ENCODE measurements at places on chromosomes 5 and 9.
A peak's percentile ranks its signal among the peaks of the same experiment; 100 is the strongest.

- H3K36me3 ChIP-seq, result no peaks in the 10 kb centered on the region
- no peak overlapping the region for H3K27ac ChIP-seq
- no peak for DNase-seq
- no peaks in the 10 kb centered on the region for H3K4me1 ChIP-seq
Measured at GRCh38 chr5:99651298-99651697, 722.5 kb upstream of the CHD1 start.

DNA sequence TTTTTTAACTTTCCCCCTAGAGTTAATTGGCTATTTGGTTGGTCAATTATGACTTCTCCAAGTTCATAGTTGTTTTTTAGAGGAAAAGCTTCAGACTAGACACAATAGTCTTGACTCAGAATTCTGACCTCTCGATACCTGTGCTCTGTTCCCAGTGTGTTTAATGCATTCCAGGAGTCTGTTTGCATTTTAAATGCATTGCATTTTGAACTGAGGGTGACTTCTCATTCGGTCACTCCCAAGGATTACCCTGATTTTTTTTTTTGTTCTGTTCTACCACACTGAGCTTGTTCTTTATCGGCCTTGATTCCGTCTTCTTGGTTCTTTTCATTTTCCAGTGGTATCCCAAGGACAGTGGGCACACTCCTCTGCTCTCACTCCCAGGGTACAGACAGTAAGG lies 16.3 kb downstream of the ARHGEF28 start:
- H3K4me3 ChIP-seq, result no peak overlapping the region
- no peaks in the 10 kb centered on the region for H3K36me3 ChIP-seq
- no peaks in the 10 kb centered on the region for H3K4me1 ChIP-seq
- no peak overlapping the region for H3K27ac ChIP-seq
- no peaks in the 10 kb centered on the region for H3K27me3 ChIP-seq
- DNase-seq, result no peak

- peaks cover 92% of the 10 kb centered on the region for H3K36me3 ChIP-seq
- H3K4me3 ChIP-seq, result no peak overlapping the region
- H3K27me3 ChIP-seq, result no peaks in the 10 kb centered on the region
Measured at GRCh38 chr5:151121665-151122064, 35.9 kb downstream of the ANXA6 start.

GRCh38 chr5:127275641-127276193 lies 14.9 kb upstream of the MEGF10 start:
- H3K27me3 ChIP-seq, result no peaks in the 10 kb centered on the region
- peak; percentile 17 for DNase-seq
- no peaks in the 10 kb centered on the region for H3K36me3 ChIP-seq
- no peak overlapping the region for H3K27ac ChIP-seq
- H3K4me1 ChIP-seq, result no peaks in the 10 kb centered on the region

- no peak overlapping the region for H3K27ac ChIP-seq
- no peak overlapping the region for H3K4me3 ChIP-seq
- H3K4me1 ChIP-seq, result peaks cover 22% of the 10 kb centered on the region
- H3K36me3 ChIP-seq, result peaks cover 45% of the 10 kb centered on the region
Measured at GRCh38 chr5:154831451-154831850, 19.0 kb downstream of the FAXDC2 start.

- no peaks in the 10 kb centered on the region for H3K4me1 ChIP-seq
- H3K4me3 ChIP-seq, result no peak overlapping the region
- H3K27me3 ChIP-seq, result no peaks in the 10 kb centered on the region
- no peak overlapping the region for H3K27ac ChIP-seq
Measured at GRCh38 chr5:60719329-60719728, 19.4 kb upstream of the DEPDC1B start.

DNA sequence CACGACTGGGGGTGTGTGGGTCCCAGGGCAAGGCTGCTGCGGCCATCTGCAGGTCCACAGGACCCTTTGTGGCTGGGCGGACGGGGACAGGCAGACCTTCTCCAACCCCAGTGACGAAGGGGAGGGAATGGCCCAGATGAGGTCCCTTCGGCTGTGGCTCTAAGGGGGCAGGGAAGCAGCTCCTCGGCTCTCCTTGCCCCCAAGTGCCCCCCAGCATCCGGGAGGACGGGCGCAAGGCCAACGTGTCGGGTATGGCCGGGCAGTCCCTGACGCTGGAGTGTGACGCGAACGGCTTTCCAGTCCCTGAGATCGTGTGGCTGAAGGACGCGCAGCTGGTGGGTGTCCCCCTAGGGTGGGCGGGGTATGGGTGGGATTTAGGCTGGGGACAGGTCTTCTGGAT lies 82.8 kb downstream of the HMCN2 start:
- no peaks in the 10 kb centered on the region for H3K4me1 ChIP-seq
- no peak overlapping the region for H3K4me3 ChIP-seq
- H3K27ac ChIP-seq, result no peak overlapping the region
- no peaks in the 10 kb centered on the region for H3K36me3 ChIP-seq

DNA sequence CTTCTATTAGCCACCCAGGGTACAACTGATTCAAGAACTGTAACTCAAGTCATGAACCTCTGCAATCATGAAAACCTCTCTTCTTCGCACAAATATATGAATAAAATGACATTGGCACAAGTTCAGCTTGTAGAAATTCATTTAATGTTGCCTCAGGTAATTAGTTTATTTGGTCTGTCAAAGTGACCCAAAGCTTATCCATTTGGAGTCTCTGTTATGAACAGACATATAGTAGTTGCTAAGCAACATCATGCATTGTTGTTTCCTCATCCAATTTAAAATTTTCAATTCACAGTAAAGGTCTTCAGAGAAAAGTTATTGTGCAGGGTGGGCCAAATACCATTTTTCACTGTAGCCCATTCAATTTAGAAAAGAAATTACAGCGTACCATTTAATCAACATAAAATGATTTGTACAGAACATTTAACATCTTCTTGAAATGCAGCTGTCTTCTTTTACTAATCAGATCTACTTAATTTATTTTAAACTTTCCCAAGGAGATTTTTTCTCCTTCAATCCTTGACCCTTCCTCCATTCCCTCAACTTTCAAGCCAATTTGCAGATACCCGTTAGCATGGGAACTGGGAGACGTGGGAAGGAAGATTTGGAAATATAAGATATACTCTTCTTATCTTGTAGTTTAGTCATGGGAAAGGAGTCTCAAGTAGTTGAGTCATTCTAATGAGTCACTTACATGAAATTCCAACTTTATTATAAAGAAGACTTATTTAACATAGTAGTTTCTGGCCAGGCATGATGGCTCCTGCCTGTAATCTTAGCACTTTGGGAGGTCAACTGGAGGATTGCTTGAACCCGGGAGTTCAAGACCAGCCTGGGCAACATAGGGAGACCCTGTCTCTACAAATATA lies 231.3 kb downstream of the ATPSCKMT start:
- H3K27me3 ChIP-seq, result no peaks in the 10 kb centered on the region
- no peak overlapping the region for H3K4me3 ChIP-seq
- peak; percentile 68 for DNase-seq
- peaks cover 5% of the 10 kb centered on the region for H3K4me1 ChIP-seq
- H3K27ac ChIP-seq, result peak overlapping the region; percentile 23
- no peaks in the 10 kb centered on the region for H3K36me3 ChIP-seq

DNA sequence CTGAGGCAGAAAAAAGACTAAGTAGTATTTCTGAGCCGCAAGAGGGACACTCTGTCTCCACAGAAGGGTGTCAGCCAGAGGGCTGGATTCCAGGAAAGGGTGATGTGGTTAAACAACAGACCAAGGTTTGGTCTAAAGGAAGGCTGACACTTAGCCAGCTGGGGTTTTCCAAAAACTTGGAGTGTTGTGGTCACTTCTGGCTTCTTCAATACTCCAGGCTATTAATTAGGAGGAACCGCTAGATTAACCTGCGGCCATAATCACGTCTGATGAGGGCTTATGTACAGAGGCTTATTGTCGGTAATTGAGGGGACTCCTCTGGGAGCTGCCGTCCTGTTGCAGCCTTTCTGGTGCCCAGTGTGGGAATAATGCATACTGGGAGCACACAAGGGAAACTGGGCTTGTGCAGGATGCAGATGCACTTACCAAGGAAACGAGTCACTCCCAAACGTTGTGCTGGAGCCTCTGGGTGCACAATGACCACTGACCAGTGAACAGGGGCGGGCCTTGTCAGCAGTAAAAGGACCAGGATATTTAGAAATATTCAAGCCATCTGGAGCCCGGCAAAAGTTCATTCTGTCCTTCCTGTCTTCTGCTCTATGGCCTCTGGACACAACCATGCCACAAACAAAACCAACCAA lies 70.2 kb upstream of the TUT7 start:
- no peaks in the 10 kb centered on the region for H3K27me3 ChIP-seq
- no peaks in the 10 kb centered on the region for H3K36me3 ChIP-seq
- no peak overlapping the region for H3K4me3 ChIP-seq
- H3K4me1 ChIP-seq, result no peaks in the 10 kb centered on the region
- DNase-seq, result no peak

DNA sequence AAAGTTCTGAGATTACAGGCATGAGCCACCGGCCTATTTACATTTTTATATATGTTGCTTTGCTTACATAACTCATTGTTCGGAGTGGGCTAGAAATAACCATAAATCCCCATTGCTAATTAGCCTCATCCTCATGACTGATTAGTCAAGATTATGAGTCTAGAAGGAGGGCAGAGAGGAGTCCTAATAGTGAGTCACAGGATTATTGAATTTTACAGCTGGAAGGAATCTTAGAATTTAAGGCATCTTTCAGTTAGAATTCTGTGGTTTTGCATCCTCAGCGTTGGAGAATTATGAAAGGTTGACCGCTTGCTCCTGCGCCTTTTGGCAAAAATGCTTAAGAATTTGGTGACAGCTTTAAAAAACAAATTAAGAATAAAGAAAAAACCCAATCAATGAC lies 2.6 kb upstream of the PBX3 start:
- H3K4me3 ChIP-seq, result no peak overlapping the region
- DNase-seq, result no peak
- peaks cover 13% of the 10 kb centered on the region for H3K4me1 ChIP-seq
- peak overlapping the region; percentile 1 for H3K27ac ChIP-seq
- no peaks in the 10 kb centered on the region for H3K36me3 ChIP-seq
- H3K27me3 ChIP-seq, result peaks cover 6% of the 10 kb centered on the region

DNA sequence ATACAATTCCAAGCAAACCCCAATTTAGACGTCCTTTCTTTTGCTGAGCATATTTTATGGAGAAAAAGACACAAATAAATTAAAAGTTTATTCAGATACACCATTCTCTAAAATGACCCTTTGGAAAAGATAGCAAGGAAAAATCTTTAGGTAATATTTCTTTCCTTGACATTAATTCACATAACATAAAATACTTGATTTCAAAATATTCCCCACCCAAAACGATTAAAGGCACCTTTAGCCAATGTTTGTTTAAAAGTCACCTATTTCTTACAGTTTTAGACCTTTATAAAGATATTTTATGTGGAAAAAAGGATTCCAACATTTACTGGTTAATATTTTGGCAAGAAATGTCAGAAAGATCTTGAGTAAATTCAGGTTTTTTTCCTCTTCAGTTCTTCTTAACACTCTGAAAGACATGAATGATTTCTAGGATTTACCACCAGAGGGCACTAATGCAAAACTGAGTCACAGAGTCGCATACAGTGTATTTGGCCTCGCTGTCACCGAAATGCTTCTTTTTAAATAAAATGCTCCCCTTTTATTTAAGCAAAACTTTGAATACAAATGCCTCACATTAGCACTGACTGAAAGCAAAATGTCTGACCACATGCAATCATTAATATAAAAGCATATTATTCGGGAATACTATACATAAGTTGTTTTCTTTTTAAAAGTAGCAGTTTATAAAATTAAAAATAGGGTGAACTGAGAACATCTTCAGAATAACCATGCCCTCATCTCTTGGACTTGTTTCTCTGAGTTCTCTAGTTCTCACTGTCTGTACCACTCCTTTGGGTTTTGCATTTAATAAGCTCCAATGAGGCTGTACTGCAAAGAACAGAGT lies 122.5 kb downstream of the SLC1A3 start:
- H3K36me3 ChIP-seq, result no peaks in the 10 kb centered on the region
- DNase-seq, result peak; percentile 86
- no peak overlapping the region for H3K4me3 ChIP-seq
- H3K27me3 ChIP-seq, result no peaks in the 10 kb centered on the region

DNA sequence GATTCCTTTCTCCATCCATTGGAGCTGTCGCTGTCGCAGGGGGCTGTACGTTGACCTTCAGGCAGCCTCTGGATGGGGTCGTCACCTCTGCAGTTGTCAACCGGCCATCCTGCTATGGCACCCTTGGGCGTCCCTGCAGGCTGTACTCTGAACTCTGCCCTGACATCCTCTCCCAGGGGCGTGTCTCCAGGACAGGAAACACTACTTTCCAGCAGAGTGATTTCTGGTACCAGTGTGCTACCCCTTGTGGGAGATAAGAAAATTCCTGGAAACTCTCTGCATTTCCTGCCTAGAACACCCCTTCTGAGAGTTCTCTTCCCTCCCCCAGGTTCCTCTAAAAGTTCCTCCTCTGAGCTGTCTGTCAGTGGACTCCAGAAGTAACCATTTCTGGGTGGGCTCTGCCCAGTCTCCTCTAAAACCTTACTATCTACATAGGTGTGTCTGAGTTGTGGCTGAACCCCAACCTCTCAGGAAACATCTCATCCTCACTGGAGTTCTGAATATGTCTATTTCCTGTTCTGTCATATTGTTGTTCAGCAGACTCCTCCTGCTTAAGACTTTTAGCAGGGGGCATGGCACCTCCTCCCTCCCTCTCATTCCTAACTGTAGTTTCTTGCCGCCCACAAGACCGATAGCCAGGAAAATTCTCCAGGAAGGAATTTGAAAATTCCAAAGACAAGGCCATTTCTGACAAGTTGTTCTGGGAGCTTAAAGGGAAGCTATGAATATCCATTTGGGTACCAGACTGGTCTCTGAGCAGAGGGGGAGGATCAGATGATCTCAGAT lies 145.3 kb upstream of the RASEF start:
- DNase-seq, result peak; percentile 8
- peaks cover 7% of the 10 kb centered on the region for H3K4me1 ChIP-seq
- H3K27me3 ChIP-seq, result no peaks in the 10 kb centered on the region
- no peak overlapping the region for H3K4me3 ChIP-seq
- no peak overlapping the region for H3K27ac ChIP-seq

DNA sequence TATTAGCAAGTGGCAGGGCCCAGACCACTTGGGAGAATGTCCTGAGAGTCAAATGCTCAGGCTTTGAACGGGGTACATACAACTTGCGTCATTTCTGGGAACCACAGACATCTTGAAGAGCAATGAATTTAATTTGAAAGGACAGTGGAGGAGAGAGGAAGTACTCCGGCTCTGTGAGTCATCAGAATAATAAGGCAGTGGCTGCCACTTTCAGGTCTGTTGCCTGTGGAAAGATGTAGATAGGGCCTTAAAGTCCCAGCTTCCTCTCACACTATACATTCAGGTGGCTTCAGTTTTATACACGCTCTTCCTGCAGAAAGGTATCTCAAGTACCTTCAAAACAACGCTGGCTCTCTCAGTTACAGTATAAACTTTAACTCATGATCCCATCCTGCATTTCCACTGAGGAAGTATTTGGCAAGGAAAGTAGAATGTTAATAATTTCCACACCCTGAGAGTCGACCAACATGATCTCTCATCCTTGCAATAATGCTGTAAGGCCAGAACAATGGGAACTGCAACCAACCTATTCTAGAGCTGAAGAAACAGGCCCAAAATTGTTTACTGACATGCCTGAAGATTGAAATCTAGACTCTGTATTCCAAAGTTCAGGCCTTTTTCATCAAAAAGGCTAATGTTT lies 6.8 kb upstream of the PRUNE2 start:
- no peak overlapping the region for H3K27ac ChIP-seq
- H3K27me3 ChIP-seq, result peaks cover 12% of the 10 kb centered on the region
- no peaks in the 10 kb centered on the region for H3K4me1 ChIP-seq
- H3K4me3 ChIP-seq, result no peak overlapping the region
- no peak for DNase-seq
